Suppressor macrophage treated with lipopolysaccharide for 4 hours (primary cell): ENCODE measurements at places on chromosomes 2 and 18.

DNA sequence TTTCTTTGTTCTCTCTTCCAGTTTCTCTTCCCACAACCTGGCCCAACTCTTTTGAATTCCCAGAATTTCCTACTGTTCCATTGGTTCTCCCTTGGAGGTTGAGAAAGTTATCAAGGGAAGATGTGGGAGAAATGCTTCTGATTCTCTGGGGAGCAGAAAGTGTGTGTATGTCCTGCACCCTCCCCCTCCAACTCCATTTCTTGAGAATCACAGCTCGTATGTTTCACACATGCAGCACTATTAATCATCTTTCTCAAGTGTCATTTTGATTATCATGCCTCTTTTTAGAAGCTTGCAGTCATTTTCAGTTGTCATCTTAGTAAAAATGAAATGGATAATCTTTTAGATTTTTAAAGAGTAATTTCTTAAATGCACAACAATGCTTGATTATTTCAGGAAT is 296.8 kb upstream of the SLC39A10 start:
- no peak for DNase-seq

- no peak for DNase-seq
These were observed 5.8 kb upstream of the PAX8 start for GRCh38 chr2:113284476-113284875.

- no peak for DNase-seq
These were observed 81.4 kb downstream of the CDCA7 start for GRCh38 chr2:173436088-173436487.

DNA sequence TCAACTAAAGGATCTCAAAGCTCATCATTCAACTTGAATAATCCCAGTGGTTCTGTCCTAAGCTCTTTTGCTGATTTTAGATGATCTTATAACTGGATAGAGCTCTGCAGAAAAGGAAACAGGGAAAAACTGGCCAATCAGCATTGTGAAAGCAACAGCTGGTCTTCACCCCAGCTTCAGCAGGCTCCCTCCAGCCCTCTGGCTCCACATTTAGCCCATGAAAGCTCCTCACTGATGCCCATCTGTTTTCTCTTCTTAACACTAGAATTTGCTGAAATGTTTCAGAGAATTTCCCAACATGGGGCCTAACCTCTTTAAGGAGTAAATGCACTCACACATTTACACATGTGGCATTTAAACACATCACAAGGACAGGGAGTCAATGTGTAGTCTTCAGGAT is 223.3 kb downstream of the CNTNAP5 start:
- DNase-seq = no peak

DNA sequence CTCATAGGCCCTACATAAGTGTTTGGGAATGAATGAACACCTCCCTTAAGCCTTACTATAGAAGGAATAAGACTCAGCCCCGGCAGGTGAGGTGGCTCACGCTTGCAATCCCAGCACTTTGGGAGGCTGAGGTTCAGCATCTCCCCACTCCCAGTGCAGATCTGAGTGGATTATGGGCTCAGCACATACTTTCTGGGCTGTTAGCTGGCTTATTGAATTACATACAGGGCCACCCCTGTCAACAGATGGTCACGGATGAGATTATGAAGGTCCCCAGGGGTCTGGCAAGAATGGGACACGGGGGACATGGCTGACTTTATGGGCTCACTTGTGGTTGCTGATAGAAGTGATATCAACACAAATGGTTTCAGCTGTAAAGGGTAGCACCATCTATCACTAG is 322.3 kb downstream of the TSN start:
- no peak for DNase-seq

- DNase-seq = no peak
These were observed 234.1 kb downstream of the INSIG2 start for GRCh38 chr2:118322406-118322805.

DNA sequence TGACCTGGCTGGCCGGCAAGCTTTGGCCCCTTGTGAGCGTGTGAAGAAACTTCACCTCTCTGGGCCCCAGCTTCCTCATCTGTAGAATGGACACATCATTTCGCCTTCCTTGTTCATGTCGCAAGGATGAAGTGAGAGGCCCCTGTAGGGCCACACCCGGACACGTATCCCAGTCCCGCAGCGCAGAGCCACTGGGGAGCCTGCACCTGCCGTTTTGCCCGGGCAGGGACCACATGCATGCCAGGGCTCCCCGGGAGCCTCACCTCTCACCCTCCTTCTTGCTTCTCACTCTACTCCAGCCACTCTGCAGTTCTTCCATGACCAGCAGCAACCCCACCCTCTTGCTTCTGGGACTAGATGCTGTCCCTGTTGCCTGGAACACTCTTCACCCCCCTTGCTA is 77.5 kb downstream of the FAM168B start:
- DNase-seq = no peak

- no peak for DNase-seq
These were observed 201.3 kb downstream of the EIPR1 start for GRCh38 chr2:3176071-3176868.

DNA sequence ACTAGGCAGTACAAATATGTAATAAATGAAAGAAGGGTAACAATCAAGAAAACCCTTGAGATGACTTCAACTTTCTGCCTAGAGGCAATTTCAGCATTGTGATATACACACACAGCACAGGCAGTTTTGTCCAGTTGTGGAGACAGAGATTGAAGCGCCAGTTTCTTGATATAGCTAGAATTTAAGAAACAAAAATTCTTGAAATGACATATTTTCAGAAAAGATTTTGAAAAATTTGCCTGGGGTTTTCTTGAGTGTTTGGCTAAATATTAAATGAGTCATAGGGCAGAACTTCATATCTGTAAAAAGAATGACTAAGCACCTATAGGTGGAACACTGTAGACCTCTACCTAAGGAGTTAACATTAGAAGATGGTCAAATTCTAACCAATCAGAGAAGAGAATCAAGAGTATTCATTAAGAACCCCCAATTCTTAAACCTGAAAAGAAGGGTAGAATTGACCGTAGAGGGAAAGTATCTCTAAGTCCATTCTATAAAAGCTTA is 1266.8 kb upstream of the TMEFF2 start:
- no peak for DNase-seq

GRCh38 chr2:73265298-73266060 is 18.8 kb downstream of the FBXO41 start:
- no peak for DNase-seq

- DNase-seq = no peak
These were observed 10.3 kb downstream of the CCL20 start for GRCh38 chr2:227823922-227824321.

DNA sequence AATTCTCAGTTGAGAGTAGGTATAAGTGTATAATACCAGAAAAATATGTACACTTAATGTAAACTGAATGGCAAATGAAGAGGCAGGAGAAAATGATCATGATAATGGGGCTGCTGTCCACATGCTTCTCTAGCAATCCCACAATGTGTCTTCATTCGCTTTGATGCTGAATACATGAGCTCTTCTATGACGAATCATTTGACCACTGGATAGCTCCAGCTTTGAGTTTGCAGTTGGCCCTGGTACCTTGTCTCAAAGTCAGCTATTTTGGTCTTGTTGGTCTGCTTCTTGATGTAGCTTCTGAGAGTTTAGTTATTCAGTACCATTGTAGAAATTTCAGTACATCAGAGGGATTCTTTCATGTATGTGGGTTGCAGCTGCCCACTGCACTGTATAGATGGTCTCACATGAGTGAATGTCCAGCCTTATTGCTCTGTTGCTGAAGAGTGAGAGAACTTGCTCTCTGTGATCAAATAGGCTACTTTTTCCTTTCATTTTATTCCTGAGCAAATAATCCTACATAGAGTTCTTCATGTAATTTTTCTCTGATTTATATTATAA is 105.1 kb downstream of the TTC27 start:
- DNase-seq = no peak

DNA sequence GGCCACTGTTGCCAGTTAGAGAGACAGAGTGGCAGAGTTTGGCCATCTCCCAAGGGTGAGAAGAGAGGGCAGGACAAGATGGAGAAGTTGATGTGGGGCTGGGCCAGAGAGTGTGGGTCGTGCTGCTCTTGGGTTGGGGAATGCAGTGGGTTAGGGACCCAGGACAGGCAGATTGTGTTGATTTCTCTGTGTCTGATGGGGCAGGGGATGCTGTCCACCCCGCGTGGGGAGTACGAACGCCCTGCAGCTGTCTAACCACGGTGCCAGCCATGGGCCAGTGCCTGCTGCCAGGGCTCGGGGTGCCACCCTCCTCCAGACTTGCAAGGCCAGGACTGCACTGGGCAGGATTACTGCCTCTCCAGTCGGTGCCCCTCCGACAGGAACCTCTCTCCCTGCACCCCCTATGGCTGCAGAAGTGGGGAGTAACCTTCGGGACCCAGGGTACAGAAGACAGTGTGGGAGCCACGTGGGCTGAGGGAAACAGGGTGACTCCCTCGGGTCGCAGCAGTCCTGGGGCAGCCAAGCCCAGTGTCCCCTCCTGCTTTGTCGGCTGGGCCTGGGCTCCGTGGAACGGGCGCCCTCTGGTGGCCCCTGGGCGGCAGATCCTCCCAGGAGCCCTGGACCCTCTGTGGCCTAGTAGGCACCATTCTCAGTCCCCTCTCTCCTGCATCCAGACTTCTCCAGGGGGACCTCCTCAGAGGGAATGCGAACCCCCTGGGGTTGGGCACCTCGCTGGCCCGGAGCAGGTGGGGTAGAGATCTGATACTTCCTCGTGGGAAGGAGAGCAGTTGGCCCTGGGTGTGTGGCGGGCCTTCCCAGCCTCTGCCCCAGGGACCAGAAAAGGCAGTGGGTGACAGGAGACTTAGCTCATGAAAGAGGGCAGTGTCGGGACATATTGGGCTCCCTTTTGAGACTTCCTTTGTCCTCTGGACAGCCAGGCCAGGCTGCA is 2.7 kb downstream of the GPC1 start:
- peak; percentile 75 for DNase-seq

DNA sequence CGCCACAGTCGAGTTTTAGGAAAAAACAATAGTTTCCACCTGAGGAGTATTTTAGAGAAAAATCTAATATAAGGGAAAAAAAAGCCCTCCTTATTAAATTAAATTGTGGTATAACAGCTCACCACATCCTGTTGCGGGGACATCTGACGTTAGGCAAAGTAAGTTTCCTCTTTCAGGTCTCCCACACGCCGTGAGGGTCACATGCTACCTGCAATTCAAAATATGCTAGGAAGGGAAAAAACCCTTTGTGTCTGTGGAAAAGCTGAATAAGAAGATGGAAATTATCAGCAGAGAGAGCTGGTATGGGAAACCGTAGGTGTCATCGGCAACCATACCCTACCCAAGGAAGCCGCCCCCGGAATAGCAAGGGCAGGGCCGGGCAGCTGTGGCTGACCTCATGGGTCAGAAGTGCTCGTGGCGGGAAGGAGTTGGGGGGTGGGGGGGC is 128.0 kb downstream of the NFATC1 start:
- DNase-seq = peak; percentile 80

- DNase-seq = no peak
These were observed 6.4 kb upstream of the SLC8A1 start for GRCh38 chr2:40458271-40458794.

DNA sequence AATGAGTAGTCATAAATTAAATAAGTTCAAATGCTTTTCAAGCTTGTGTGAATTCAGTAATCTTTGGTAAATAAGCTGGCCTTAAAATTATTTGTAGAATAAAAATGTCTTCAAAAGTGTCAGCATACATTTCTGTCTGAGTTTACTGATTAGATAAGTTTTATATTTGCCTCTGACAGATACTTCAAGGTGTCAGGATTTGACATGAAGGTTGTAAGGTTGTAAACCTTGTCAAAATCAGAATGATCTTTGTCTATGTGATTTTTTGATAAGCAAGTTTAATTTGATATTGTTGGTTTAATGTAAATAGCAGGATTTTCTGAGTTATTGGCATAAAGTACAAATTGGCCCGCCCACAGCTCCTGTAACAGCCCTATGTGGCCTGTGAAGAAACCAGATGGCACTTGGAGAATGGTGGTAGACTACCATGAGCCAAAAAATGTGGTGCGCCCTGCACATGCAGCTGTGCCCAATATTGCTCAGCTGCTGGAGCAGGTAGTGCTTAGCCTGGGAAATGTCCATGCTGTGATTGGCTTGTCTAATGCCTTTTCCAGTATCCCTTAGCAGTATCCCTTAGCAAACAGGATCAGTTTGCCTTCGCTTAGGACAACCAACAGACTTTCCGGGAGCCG is 188.0 kb upstream of the SPHKAP start:
- DNase-seq = no peak

GRCh38 chr2:181395851-181396250 is 61.3 kb upstream of the ITGA4 start:
- DNase-seq = peak; percentile 34

- DNase-seq = no peak
These were observed 847.6 kb upstream of the CELF4 start for GRCh38 chr18:38413193-38413592.

DNA sequence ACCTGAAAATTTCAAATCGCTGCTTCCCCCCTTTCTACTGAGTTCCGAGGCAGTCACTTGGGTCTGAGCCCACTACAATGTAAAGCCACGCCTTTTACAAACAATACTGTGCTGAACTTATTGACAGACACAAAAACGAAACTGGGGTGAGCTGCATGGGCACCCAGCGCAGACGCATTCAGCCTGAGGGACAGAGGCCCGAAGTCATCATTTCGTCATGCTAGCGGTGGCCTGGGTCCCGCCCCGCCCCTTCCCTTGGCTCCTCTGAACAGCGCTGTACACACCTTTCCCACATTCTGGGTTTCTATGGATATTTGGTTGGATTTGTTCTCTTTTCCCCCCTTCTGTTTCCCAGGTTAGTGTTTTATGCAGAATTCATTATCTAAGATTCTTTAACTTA is 71.7 kb downstream of the EIPR1 start:
- no peak for DNase-seq

DNA sequence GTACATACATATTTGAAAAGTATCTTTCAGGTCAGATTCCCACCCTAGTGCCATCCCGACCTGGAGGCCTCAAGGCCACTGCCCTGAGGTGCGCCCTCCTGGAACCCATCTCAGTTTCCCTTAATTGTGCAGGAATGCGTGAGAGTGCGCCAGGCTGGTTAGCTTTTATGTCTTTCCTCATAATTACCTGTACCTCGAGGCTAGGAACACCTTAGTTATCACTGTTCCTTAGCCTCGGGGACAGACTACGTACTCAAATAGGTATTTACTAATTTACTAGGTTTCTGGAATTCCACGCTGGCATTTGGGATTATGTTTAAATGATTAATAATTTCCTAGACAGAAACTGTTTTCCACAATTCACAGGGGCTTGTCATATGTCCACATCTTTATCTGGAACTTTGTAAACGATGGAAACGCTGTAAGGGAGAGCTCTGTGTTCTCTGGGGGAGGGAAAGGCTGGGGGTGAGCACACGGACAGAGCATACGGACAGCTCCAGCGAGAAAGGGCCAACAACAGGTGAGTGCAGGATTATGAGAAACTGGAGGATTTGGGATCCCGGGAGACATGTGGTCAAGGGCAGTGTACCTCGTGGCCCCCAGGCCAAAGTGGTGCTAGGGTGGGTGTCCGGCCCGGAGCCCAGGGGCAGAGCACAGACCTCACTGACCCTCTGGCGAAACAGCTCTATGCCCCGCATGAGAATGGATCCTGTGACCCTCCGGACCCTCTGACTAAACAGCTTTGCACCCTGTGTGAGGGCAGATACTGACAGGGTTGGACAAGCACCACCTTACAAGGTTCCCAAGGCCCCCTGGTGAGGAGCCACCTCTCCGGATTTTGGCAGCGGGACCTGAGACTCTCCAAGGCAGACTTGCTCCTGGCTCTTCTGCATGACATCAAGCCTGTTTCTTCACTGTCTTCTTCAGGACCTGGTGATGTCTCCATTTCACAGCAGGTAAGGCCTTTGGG is 102.0 kb upstream of the PXDN start:
- DNase-seq = no peak

- DNase-seq = peak; percentile 5
These were observed 96.7 kb downstream of the LRP2 start for GRCh38 chr2:169265591-169265990.

GRCh38 chr2:223048519-223048918 is 3.5 kb upstream of the KCNE4 start:
- DNase-seq = no peak

- no peak for DNase-seq
These were observed 75.0 kb downstream of the TMEM237 start for GRCh38 chr2:201568217-201568820.
